ENCODE measurements at places on chromosomes 16 and 17. TPM values are rescaled to one million over a fixed set of nuclear protein-coding genes. Genes with fewer than 3 reads are reported as not detected.
A peak's percentile ranks its signal among the peaks of the same experiment; 100 is the strongest.

GRCh38 chr16:66605177-66605978 lies 874 bp downstream of the CMTM3 start:
- H3K4me3 ChIP-seq = peak overlapping the region; percentile 71
- peak overlapping the region; percentile 91 for H3K27ac ChIP-seq
- H3K27me3 ChIP-seq = no peaks in the 10 kb centered on the region
- H3K4me1 ChIP-seq = peaks cover 55% of the 10 kb centered on the region

DNA sequence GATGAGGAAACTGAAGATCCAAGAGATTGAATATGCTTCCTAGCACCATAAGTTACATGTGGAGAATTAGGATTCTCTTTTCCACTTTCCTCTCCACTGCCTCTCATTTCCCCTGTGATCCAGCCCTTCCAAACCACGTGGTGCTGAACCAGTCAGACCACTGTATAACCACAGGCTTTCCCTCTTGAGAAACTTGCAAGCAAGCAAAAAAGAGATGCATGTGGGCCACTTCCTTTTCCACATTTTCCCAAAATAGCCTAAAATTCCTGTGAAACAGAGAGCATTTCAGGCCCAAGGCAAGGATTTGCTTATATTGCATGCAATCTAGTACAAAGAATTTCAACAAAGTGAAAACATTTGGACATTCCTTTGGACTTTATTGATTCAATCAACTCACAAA lies 59.3 kb upstream of the KSR1 start:
- H3K4me1 ChIP-seq = no peaks in the 10 kb centered on the region
- H3K4me3 ChIP-seq = no peak overlapping the region
- no peaks in the 10 kb centered on the region for H3K27me3 ChIP-seq
- no peak for DNase-seq

DNA sequence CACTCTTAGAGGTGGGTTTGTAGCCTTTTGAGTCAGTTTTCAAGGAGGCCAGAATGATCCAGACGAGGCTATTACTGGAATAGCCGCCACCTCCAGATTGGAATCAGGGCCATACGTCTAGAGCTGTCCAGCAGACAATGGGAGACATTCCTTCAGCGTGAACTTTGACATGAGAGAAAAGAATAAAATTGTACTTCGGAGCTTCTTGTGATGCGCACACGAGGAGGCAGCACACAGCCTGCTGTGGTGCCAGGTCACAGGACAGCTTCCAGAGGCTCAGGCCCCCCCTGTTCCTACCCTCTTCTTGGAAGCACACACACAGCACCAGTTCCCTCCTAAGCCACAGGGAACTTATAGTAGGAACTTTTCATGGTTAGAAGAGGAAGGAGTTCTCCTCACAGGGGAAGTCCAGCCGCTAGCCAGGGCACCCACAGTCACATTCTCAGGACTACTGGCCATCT lies 81.0 kb downstream of the VPS53 start:
- no peaks in the 10 kb centered on the region for H3K4me1 ChIP-seq
- H3K36me3 ChIP-seq = peaks cover 23% of the 10 kb centered on the region
- DNase-seq = no peak
- no peaks in the 10 kb centered on the region for H3K27me3 ChIP-seq
- H3K4me3 ChIP-seq = no peak overlapping the region
- peak overlapping the region; percentile 37 for H3K27ac ChIP-seq

The PYY gene
- not detected for total RNA-seq

The HBA1 gene
- total RNA-seq = 6,594 TPM

DNA sequence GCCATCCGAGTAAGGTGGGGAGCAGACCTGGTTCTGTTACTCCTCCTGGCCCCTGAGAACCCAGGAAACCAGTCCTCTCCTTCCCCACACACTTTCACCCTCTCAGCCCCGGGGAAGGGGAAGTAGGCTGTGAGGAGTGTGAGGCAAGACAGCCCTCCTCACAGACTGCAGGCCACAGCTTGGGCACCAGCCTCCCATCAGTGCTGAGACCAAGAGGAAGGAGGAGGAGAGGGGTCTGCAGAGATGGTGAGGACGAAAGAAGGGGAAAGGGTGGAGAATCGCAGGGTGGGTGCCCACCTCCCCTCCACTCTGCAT lies 7.0 kb downstream of the G6PC3 start:
- H3K4me1 ChIP-seq = peaks cover 54% of the 10 kb centered on the region
- H3K27me3 ChIP-seq = no peaks in the 10 kb centered on the region
- H3K4me3 ChIP-seq = no peak overlapping the region
- peak overlapping the region; percentile 50 for H3K27ac ChIP-seq

GRCh38 chr16:29841631-29842030 lies 21.4 kb downstream of the MVP start:
- no peaks in the 10 kb centered on the region for H3K36me3 ChIP-seq
- H3K4me1 ChIP-seq = peaks cover 6% of the 10 kb centered on the region
- H3K27me3 ChIP-seq = no peaks in the 10 kb centered on the region
- no peak overlapping the region for H3K27ac ChIP-seq
- DNase-seq = no peak

DNA sequence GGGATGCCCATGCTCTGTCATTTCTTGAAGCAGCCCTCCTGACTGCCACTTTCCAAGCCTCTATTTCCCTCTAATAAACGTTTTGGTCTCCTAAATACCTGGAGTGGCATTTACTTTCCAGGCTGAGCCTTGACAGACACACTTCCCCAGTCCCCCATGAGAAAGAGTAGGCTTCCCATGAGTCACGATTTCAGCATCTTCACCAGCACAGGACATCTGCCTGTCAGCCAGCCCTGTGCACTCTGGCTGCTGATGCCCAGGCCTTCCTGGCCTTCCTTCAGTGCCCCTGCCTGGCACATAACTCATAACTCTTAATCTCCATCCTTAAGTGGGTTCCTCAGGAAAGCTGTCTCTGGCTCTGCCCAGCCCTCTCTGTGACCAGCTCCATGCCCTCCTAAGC lies 30.8 kb upstream of the GAS7 start:
- H3K36me3 ChIP-seq = no peaks in the 10 kb centered on the region
- no peak overlapping the region for H3K27ac ChIP-seq
- H3K4me3 ChIP-seq = no peak overlapping the region
- no peaks in the 10 kb centered on the region for H3K27me3 ChIP-seq
- H3K4me1 ChIP-seq = no peaks in the 10 kb centered on the region
- no peak for DNase-seq

GRCh38 chr16:25192096-25192495 lies 24.7 kb upstream of the AQP8 start:
- no peak for DNase-seq
- H3K27me3 ChIP-seq = no peaks in the 10 kb centered on the region
- H3K36me3 ChIP-seq = no peaks in the 10 kb centered on the region
- no peaks in the 10 kb centered on the region for H3K4me1 ChIP-seq
- no peak overlapping the region for H3K4me3 ChIP-seq

DNA sequence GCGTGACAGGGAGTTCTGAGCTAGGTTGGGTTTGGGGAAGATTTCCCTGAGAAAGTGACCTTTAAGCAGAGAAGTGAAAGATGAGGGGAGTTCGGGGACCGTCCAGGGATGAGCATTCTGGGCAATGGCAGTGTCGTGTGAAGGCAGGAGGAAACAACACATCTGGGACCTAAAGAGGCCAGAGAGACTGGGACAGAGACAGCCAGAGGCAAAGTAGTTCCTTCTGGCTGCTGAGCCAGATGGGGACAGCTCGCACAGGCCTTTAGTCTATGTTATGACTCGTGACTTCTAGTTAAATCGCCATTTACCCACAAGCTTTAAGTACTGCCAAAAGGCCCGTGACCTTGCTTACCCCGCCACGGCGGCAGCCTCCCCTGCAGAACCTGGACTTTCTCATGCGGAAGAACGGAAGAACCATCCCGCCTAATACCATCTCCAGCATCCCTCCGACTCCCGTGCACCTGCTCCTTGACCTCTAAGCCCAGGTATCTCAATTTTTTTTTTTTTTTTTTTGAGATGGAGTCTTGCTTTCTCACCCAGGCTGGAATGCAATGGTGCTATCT lies 8.5 kb upstream of the MED11 start:
- H3K27ac ChIP-seq = no peak overlapping the region
- H3K4me1 ChIP-seq = peaks cover 14% of the 10 kb centered on the region
- H3K27me3 ChIP-seq = no peaks in the 10 kb centered on the region
- no peak for DNase-seq
- H3K36me3 ChIP-seq = peaks cover 42% of the 10 kb centered on the region

- H3K4me3 ChIP-seq = no peak overlapping the region
- no peaks in the 10 kb centered on the region for H3K36me3 ChIP-seq
- no peaks in the 10 kb centered on the region for H3K27me3 ChIP-seq
- peak; percentile 80 for DNase-seq
- no peak overlapping the region for H3K27ac ChIP-seq
- peaks cover 8% of the 10 kb centered on the region for H3K4me1 ChIP-seq
These were observed 339.0 kb downstream of the MAF start for GRCh38 chr16:79261481-79261940.

The VAT1L gene
- 0.23 TPM for total RNA-seq

DNA sequence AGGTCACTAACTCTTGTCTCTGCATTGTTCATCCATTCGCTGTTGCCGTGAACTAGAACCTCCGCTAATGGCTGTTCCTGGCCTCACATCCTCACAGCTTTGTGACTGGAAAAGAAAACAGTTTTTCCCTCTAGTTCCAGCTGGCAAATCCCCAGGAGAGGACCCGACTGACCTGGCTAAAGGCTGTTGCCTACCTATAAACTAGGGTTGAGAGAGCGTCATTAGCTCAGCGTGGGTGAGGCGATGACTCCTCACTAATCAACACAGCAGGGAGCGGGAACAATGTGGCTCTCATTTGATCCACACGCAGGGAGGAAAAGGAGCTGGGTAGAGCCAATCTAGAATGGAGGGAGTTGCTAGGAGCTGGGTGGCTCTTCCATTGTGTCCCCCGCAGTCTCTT lies 282.1 kb upstream of the IRX5 start:
- no peaks in the 10 kb centered on the region for H3K36me3 ChIP-seq
- H3K27me3 ChIP-seq = no peaks in the 10 kb centered on the region
- no peak overlapping the region for H3K4me3 ChIP-seq
- no peaks in the 10 kb centered on the region for H3K4me1 ChIP-seq
- DNase-seq = no peak

The ASIC2 gene
- total RNA-seq = not detected

DNA sequence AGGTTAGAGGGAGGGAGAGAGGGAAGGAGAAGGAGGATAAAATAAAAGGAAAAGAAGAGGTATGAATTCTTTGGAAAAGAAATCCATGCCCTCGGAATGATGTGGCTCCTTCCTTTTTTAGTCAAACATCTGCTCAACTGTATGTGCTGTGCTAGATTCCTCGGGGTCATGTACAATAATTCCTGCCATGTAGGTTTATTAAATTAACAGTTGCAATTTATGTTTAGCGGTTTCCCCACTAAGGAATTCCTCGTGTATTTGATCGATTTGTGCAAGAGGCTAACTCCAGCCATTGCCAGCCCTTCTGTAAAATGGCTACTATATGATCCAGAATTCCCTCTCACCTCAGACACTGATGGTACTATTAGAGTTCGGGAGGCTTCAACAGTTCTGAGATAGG lies 83.0 kb upstream of the TBX2 start:
- H3K27ac ChIP-seq = no peak overlapping the region
- no peak overlapping the region for H3K4me3 ChIP-seq
- DNase-seq = no peak

- H3K27me3 ChIP-seq = no peaks in the 10 kb centered on the region
- peaks cover 25% of the 10 kb centered on the region for H3K36me3 ChIP-seq
- peaks cover 12% of the 10 kb centered on the region for H3K4me1 ChIP-seq
- no peak for DNase-seq
These were observed 54.2 kb upstream of the CDR2 start for GRCh38 chr16:22428654-22429053.

- no peak overlapping the region for H3K4me3 ChIP-seq
- H3K27me3 ChIP-seq = no peaks in the 10 kb centered on the region
- no peak overlapping the region for H3K27ac ChIP-seq
- no peaks in the 10 kb centered on the region for H3K36me3 ChIP-seq
- no peaks in the 10 kb centered on the region for H3K4me1 ChIP-seq
- DNase-seq = no peak
These were observed 10.5 kb upstream of the TEKT3 start for GRCh38 chr17:15351925-15352324.

The JUP gene
- 54.0 TPM for total RNA-seq

The SLC12A4 gene
- 23.1 TPM for total RNA-seq

- no peaks in the 10 kb centered on the region for H3K4me1 ChIP-seq
- H3K27me3 ChIP-seq = no peaks in the 10 kb centered on the region
- H3K36me3 ChIP-seq = no peaks in the 10 kb centered on the region
- no peak for DNase-seq
These were observed 182.3 kb downstream of the SHISA9 start for GRCh38 chr16:13083681-13084080.

The ACSM5 gene
- total RNA-seq = 3.7 TPM

DNA sequence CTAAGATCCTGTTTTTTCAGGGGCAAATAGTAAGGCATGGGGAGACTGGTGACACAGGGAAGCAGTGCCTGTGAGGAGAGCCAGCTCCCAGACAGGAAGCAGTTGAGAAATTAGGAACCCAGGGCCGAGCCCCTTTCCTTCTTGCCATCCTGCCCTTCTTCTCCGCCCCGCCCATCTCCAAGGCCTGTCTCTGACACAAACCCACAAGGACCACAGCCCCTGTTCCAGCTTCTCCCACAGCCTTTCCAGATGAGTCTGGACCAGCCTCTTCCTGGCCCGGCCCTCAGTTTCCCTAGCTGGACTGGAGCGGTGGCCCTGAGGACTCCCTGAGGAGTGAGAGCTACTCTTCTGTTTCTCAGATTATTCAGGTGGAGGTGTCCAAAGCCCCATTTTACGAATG lies 9.9 kb downstream of the CCDC102A start:
- no peak overlapping the region for H3K4me3 ChIP-seq
- H3K27ac ChIP-seq = no peak overlapping the region
- peak; percentile 67 for DNase-seq
- no peaks in the 10 kb centered on the region for H3K36me3 ChIP-seq

GRCh38 chr17:48908853-48909394 lies 717 bp downstream of the UBE2Z start:
- peaks cover 6% of the 10 kb centered on the region for H3K36me3 ChIP-seq
- H3K4me3 ChIP-seq = peak overlapping the region; percentile 90
- no peaks in the 10 kb centered on the region for H3K27me3 ChIP-seq
- H3K27ac ChIP-seq = peak overlapping the region; percentile 95
- H3K4me1 ChIP-seq = peaks cover 58% of the 10 kb centered on the region

- H3K27me3 ChIP-seq = no peaks in the 10 kb centered on the region
- DNase-seq = peak; percentile 76
- H3K4me3 ChIP-seq = no peak overlapping the region
- H3K36me3 ChIP-seq = peaks cover 12% of the 10 kb centered on the region
- peaks cover 23% of the 10 kb centered on the region for H3K4me1 ChIP-seq
These were observed 20.2 kb downstream of the CBFA2T3 start for GRCh38 chr16:88956546-88957432.

The KRTAP1-5 gene
- total RNA-seq = not detected

- peak; percentile 88 for DNase-seq
- no peaks in the 10 kb centered on the region for H3K36me3 ChIP-seq
- no peak overlapping the region for H3K27ac ChIP-seq
- no peaks in the 10 kb centered on the region for H3K27me3 ChIP-seq
These were observed 73.5 kb downstream of the GOSR1 start for GRCh38 chr17:30550512-30551273.

DNA sequence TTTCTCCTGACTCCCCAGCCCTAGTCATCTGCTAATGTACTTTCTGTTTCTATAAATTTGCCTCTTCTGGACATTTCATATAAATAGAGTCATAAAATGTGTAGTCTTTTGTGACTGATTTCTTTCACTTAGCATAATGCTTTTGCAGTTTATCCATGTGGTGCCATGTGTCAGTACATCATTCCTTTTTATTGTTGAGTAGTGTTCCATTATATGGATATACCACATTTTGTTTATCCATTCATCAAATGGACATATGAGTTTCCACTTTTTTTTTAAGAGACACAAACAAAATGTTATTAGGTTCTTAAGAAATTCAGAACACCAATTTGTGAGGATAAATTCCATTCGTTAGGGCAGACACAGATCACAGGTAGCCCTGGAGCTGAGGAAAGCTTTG lies 11.0 kb downstream of the DBF4B start:
- no peak overlapping the region for H3K27ac ChIP-seq
- no peaks in the 10 kb centered on the region for H3K27me3 ChIP-seq
- H3K4me1 ChIP-seq = no peaks in the 10 kb centered on the region
- no peak overlapping the region for H3K4me3 ChIP-seq
- DNase-seq = no peak
- H3K36me3 ChIP-seq = no peaks in the 10 kb centered on the region
